T follicular helper cell (primary cell): ENCODE measurements at places on chromosomes 3 and 15.

DNA sequence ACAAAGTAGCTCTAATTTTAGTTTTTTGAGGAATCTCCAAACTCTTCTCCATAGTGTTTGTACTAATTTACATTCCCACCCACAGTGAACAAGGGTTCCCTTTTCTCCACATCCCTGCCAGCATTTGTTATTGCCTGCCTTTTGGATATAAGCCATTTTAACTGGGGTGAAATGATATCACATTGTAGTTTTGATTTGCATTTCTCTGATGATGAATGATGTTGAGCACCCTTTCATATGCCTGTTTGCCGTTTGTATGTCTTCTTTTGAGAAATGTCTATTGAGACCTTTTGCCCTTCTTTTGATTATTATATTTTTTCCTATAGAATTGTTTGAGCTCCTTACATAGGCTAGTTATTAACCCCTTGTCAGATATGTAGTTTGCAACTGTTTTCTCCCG lies 239.9 kb upstream of the TPM1 start:
- DNase-seq: no peak

DNA sequence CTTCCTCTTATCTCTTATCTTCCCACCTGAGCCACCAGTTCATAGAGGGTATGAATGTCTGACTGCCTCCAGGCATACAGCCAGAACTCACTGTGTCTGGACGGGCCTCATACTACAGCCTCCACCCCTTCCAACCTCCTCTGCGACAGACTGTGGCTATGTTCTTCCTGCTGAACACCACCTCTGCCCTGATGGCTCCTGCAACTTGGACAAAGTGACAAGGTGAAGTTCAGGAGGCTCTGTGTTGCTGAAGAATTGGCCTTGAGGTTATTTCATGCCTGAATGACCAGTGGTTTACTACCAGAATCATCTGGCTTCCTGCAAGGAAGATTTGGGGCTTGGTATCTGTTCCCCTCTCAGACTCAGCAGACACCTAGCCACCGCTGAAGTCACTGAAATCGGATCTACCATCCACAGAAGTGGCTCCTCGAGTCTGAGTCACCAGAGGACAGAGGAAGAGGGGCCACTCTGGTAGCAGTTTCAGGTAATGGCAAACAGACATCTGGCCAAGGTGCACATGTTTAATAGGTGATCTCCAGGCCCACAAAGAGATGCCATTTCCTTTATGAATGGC lies 14.2 kb upstream of the ULK3 start:
- DNase-seq: no peak

GRCh38 chr3:112446343-112446742 lies 52.9 kb downstream of the BTLA start:
- no peak for DNase-seq

- no peak for DNase-seq
These were observed 316.7 kb downstream of the FGF12 start for GRCh38 chr3:192410684-192410960.

- DNase-seq: no peak
These were observed 310.7 kb upstream of the WNT5A start for GRCh38 chr3:55797775-55798174.

GRCh38 chr3:117297541-117297940 lies 588.0 kb downstream of the TUSC7 start:
- no peak for DNase-seq

- DNase-seq: no peak
These were observed 694.9 kb downstream of the NTRK3 start for GRCh38 chr15:87561641-87562040.

DNA sequence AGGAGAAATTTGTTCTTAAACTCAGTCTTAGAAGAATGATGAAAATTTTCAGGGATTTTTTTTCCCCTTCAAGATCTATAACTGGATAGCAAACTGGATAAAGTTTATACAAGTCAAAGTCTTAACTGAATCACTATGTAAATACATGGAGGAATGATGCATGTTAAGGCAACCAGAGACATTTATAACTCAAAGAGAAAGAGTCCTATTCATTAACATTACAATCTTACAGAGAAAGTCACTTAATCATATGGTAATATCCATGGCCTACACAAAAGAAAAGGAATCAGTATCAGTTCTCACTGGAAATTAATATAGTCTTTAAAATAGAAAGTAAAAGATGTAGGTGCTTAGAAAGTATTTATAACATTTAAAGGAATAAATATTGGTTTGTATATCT lies 869.1 kb downstream of the TBL1XR1 start:
- no peak for DNase-seq
